ENCODE measurements at places on chromosomes 4 and X.
A peak's percentile ranks its signal among the peaks of the same experiment; 100 is the strongest.

- peak; percentile 35 for DNase-seq
These were observed 9.8 kb upstream of the ANXA5 start for GRCh38 chr4:121706595-121707021.

GRCh38 chrX:140766024-140766611 lies 56.6 kb downstream of the LINC00632 start:
- DNase-seq = peak; percentile 38

DNA sequence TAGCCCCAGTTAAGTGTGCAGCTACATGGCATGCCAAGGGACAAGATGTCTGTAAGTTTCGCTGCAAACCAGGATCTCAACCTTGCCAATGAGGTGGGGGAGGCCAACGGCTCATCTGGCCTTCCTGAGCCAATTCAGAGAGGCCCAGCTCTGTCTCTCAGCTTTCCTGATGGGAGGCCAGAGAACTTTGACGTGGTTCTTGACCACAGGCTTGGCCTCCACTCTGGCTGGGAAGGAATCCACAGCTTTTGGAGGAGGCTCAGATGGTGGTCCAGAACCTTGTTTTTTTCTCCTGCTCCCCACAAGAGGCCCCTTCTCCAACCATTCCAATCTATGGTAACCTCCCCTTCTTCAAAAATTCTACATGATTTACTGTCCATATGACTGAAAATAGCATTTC lies 9.8 kb downstream of the CAPN6 start:
- DNase-seq = no peak

DNA sequence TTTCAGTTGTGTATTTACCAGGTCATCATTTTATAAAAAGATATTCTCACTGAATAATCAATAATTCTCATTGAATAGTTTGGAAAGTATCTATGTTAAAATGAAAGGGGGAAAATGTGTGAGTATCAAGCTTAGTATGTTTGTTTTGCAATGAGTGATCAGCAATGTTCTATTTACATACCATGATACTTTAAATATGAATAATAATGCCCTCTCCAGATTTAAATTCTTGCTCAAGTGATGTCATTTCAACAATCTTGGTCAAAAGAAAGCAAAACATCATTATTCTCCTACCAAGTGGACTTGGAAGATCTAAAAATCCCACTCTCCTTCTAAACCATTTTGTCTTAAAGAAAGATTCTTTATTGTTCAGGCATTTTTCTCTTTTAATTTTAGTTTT lies 42.1 kb upstream of the ANKRD50 start:
- no peak for DNase-seq

DNA sequence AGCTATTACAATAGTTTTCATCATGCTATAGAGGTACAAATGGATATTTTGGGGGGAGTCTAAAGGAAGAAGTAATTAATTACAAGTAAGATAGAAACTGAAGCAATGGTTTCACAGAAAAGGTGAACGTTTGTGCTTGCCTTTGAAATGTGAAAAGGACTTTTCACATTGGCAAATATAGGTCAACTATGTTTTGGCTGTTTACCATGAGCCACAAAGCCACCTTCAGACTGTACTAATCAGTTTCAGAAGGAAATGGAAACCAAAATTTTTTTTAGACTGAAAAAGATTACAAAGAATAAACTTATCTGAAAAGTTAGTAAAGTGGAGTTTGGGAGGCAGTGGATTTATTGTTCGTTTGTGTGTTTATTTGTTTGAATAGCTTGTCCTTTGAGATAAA lies 32.1 kb downstream of the SYTL5 start:
- DNase-seq = peak; percentile 17

DNA sequence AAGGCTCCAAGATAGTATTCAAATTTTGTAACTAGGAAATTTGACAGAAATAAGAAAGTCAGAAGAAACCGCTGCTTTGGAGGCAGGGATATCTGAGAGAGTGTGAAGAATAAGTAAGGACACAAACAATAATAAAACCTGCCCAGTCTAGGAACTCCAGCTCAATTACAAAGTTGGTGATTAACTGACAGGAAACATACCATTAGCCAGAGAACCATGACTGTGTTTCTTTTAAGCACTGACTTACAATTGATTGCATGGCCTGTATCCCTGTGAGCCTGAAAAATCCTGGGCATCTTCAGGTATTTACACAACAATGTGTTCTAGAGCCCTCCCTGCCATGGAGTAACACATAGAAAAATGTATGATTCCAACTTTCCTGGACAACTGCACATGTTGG lies 127.4 kb downstream of the GRIA3 start:
- no peak for DNase-seq

DNA sequence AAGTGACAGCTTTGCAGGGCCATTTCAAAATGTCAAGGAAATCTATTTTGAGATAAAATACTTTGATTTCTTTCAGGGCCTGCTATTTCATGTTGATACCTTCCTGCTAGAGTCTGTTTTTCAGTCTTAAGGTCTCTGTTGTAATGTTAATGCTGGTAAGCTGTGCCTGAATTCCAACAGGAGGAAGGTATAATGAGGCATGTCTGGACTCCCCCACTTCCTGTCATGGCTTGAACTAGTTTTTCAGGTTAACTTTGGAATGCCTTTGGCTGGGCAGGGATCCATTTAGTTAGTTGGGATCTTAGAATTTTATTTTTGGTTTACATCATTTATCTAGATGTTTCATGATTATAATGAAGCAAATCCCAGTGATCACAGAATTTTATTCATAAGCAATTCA lies 279.0 kb downstream of the CFAP47 start:
- no peak for DNase-seq

DNA sequence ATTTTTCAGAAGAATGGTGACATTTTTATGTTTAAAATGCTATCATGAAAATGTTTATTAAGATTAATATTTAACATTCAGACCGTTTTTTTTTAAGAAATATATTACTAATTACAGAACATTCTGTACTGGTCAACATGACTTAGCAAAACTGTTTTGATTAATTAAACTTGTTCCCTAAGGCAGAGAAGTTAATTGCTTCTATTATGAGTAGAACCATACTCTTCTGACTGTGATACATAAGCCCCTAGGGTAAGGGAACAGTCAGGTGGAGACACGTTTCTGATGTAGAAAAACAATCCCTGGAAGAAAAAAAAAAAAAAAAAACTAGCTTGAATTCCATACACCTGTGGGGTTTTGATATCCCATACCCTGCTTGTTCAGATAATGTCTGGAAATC lies 97.4 kb downstream of the GPM6A start:
- no peak for DNase-seq

- no peak for DNase-seq
These were observed 10.4 kb downstream of the MED28 start for GRCh38 chr4:17624821-17625220.

GRCh38 chrX:24428516-24428915 lies 36.6 kb upstream of the PDK3 start:
- DNase-seq = no peak
